ENCODE measurements at places on chromosomes 7 and 10.

- no peak for DNase-seq
These were observed 31.0 kb upstream of the ELFN1 start for GRCh38 chr7:1639071-1639470.

DNA sequence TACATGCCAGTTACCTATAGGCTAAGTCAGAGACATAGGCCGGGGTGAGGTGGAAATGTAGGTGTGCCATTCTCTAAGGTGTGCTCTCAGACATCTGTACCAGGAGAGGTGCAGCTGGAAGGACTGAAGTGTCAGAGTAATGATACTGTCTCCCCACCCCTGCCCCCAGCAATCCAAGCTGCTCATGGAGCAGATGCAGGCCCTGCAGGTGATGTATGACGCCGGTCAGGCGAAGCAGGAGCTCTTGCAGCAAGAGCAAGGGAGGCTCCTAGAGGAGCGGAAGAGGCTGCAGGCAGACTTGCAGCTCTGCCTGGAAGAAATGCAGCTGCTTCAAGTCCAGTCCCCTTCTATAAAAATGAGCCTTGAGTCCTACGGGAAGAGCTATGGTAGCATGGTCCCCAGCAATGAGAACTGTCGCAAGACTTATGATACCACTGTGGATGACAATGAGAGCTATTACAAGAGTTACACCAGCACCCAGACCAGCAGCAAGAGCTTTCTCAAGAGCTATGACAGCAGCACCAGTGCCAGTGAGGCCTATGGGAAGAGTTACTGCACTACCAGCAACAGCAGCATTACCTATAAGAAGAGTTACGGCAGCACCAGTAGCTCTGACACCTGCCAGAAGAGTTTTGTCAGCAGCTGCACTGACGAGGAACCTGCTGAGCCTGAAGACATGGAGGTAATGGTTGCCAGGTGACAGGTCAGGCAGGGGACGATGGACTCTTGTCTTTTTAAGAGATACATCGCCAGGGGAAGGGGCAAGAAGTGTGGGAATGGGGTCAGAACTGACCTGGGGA is 18.4 kb upstream of the FLNC start:
- no peak for DNase-seq

GRCh38 chr7:73852500-73852899 is 8.5 kb upstream of the TMEM270 start:
- no peak for DNase-seq

DNA sequence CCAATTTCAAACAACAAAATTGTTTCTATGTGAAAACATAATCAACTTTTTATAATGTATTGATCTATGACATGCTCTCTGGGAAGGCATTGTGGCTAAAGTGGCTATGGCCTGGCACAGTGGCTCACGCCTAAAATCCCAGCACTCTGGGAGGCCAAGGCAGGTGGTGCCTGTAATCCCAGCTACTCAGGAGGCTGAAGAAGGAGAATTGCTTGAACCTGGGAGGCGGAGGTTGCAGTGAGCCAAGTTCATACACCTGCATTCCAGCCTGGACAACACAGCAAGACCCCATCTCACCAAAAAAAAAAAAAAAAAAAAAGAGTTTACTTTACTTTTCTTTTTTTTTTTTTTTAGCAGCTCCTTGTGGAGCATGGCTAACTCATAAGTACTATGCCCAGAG is 38.9 kb upstream of the CPN1 start:
- no peak for DNase-seq

DNA sequence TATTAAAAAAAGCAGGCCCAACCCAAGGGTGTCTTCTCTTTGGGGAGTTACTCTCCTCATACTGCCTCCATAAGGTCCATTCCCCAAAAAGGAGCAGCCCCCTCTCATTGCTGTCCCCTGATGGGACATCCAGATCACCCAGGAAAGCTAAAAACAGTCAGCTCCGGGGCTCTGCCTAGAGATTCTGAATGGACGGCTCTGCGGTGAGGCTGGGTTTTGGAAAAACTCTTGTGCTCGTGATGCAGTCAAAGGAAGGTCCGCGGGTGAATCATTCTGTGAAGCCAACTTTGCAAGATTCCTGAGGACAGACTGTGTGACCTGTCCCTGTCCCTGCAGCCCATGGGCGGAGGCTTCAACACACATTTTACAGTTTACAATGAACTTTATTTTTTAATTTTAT is 351.5 kb downstream of the TYW1 start:
- DNase-seq = no peak

DNA sequence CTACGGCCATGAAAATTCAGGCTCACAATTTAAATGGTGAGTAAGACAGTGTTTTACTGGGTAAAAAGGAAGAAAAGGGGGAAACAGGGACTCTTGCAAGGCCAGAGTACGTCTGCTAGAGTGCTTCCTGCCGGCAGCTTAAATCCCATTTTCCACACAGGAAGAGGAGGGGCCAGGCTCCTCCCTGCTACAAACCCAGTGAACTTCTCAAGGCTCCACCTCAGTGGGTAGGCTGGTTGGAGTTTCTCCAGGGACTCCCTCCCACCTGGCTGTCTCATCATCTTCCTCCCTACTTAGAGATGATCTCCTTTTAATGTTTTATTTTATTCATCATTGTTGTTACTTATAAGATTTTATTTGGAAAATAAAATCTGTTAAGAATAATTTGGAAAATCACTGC is 62.6 kb upstream of the SEMA3C start:
- no peak for DNase-seq

DNA sequence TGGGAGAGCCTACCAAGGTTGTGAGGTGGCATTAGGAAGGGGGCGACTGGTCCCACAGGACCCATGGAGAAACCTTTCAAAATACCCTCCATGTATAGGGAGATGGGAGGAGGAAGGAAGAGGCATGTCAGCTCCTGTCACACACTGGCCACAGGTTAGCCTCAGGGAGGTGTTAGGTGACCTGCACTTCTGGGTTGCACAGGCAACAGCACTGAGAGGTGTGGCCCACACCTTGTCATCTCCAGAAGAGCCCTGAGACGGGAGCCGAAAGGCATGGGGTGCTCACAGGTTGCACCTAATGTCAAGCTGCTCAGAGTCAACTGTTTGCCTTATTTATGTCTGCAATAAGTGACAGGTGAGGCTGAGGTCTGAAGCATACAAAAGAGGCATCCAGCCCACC is 14.6 kb upstream of the USP6NL start:
- no peak for DNase-seq

DNA sequence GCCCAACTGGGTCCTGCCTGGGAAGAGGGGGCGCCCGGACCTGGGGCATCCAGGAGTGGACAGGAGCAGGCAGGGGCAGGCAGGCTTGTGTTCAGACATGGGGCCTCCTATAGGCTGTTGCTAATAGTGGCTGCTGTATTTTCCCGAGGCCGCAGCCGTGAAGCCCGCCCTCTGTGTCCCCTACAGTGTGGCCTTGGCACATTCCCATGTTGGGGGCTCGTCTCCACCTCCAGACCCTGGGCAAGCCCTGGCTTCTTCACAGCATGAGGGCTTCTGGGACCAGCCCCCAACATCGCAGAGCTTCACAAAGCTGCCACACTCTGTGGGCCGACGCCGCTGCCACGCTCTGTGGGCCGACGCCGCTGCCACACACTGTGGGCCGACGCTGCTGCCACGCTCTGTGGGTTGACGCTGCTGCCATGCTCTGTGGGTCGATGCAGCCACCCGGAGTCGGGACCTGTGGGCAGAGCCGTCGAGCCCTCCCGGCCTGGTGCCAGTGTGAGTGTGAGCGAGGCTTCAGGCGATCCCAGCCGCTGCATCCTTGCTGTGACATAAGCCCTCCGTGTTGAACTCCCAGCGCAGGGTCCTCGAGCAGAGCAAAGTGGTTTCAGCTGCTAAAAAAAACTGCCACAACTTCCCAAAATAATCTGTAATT is 109.0 kb downstream of the INPP5A start:
- DNase-seq = no peak
